ENCODE measurements at places on chromosomes 1 and 21.
A peak's percentile ranks its signal among the peaks of the same experiment; 100 is the strongest.

GRCh38 chr21:40333731-40334130 lies 466.5 kb downstream of the PCP4 start:
- peak; percentile 75 for DNase-seq

DNA sequence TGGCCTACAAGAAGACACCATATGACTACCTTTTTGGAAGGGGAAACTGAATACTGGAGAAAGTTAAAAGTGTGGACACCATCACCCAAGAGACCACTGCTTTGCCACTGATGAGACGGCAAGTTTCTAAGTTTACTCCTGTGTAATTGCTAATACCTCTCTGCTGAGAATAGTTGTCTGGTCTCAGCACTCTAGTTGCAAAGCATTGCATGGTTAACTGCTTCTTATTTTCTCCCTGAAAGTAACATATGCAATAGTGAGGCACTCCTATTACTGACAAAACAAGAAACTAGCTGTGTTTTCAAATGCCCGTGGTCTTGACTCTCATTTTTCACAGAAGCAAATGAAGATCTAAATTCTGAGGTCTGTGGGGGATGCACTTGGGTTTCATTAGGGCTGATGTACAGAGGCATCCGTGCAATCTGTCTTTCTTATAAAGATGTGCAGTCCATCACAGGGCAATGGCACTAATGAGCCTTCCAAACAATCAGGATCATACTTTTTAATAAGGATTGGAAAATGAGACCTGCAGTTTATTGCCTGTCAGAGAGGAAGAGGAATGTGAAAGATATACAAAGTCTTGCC lies 62.9 kb downstream of the IFI44 start:
- no peak for DNase-seq

- no peak for DNase-seq
Observed at GRCh38 chr1:209601809-209602657, 18.5 kb downstream of the CAMK1G start.

- no peak for DNase-seq
Observed at GRCh38 chr1:51621841-51622454, 5.1 kb downstream of the OSBPL9 start.

- no peak for DNase-seq
Observed at GRCh38 chr1:42370876-42371549, 9.6 kb upstream of the RIMKLA start.

Measured in NCI-H146 (cell line).